ENCODE measurements at places on chromosomes 3 and 15.

DNA sequence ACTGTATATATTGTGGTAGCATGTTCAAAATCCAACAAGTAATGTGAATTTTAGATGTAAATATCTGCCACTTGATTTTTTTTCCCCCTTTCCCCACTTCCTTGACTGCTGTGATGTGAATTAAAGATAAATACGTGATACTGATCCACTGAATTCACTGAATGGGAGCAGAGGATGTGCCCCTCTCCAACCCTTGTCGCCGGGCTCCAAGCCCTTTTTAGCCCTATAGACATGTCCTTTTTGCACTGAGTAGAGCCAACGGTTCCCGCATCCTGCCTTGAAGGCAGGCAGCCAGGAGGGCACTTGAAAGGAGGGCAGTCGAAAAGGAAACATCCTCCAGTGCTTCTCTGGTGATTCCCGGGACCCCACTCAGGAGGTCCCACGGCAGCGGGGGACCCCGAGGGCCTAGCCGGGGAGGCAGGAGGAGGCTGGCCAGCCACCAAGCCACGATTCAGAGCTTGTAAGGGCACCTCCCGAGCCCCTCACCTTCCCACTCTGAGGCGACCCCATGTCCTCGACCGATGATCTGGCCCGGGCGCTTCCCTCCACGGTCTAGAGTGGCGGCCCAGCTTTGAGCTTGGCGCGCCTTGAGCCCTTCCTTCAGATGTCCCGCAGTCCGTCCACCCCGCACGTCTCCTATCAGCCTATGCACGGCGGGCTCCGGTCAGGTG lies 901 bp upstream of the MANF start:
- DNase-seq = no peak

DNA sequence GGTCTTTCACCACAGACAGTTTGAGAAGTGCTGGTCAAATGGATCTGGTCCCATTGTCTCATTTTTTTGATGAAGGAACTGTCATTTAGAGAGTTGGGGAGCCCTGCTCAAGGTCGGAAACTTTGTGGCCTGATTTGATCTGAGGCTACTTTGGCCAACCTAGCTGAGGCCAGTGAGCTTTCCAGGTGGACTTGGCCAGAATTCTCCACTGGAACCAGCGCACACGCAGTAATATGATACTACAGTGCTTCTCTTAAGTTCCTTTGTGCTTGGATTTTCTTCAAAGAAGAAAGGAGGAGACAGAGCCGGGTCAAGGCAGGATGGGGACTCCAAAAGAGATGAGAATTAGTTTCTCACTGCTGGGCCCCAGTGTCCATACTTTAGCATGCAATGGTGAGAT lies 50.5 kb downstream of the CCNB2 start:
- no peak for DNase-seq

DNA sequence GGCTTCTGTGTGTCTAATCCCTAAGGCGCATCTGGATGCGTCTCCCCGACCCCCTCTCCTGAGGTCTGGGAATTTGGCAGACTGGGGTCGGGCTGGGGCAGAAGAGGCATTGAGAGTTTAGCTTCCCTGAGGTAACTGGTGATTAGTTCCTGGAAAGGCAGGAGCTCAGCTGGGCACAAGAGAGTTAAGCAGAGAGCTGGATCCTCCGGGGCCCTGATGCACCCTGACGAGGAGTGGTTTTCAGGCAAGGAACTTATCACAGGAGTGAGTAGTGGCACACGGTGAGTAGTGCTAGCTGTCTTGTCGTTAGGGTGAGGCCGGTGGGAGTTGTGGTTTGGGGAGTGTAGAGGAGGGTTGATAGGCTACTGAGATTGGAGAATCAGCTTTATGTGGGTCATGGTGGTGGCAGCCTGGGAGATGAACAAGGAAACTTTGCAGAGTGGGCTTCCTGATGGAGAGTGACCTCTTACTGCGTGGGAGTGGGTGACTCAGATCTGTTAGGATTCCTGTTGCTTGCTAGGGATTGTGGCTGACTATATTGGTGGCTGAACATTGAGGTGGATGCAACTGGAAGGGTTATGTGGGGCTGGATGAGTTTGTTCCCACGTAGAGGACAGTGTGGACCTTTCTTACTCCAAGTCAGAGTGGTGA lies 897 bp downstream of the RAD54L2 start:
- peak; percentile 15 for DNase-seq

DNA sequence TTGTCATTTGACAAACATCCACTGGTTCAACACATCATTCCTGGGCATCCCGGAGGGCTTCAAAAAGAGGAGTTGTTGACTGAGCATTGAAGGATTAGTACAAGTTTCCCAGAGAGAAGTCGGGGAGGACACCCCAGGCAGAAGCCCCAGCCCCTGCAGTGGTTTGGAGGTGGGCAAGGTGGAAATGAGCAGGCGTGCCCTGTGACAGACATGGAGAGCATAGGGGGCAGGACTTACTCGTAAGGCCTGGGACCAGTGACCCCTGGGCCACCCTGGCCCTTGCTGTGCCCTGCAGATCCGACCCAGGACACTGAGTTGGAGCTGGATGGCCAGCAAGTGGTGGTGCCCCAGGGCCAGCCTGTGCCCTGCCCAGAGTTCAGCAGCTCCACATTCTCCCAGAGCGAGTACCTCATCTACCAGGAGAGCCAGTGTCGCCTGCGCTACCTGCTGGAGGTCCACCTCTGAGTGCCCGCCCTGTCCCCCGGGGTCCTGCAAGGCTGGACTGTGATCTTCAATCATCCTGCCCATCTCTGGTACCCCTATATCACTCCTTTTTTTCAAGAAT lies 5.9 kb downstream of the PARP3 start:
- DNase-seq = no peak

DNA sequence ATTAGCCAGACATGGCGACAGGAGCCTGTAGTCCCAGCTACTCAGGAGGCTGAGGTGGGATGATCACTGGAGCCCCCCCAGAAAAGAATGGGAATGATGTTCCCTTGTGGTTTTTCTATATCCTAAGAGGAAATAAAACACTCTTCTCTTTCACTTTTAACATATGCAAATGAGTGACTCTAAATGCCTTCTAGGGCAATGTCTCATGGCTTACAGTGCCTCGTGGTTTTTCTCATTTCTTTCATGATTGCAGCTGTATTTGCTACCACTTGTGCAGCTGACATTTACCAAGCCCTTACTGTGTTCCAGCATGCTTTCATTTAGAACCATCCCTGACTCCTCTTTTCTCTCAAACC lies 26.4 kb downstream of the STOML1 start:
- peak; percentile 85 for DNase-seq

- DNase-seq = no peak
Observed at GRCh38 chr3:158465074-158465473, 105.9 kb upstream of the MLF1 start.

- DNase-seq = peak; percentile 90
Observed at GRCh38 chr15:90184786-90185704, 16.1 kb upstream of the SEMA4B start.

- no peak for DNase-seq
Observed at GRCh38 chr3:147875498-147875897, 466.3 kb downstream of the ZIC1 start.

Data from NAMALWA (cell line).